ENCODE measurements at places on chromosomes 3 and 15.

- no peak for DNase-seq
These were observed 94.8 kb downstream of the CPN2 start for GRCh38 chr3:194256040-194256945.

DNA sequence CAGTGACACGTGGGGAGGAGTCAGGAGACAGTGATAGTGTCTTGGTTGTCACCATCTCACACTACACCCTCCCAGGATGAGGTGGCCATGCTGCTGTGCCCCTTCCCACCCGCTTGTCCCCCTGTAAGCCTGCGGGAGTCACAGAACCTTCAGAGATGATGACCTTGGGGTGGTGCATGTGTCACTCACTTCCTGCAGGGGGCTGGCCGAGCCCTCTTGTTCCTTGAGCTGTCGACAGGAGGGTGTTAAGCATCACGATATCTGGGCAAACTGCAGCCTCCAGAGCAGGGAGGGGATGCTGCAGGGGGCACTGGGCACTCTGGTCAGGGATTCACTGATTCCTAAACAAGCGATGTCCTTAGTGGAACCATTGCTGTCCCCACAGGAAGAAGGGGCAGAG lies 27.7 kb downstream of the FAH start:
- DNase-seq: no peak

- no peak for DNase-seq
These were observed 25.7 kb downstream of the CEP152 start for GRCh38 chr15:48785195-48785594.

- no peak for DNase-seq
These were observed 7.7 kb downstream of the GALNT15 start for GRCh38 chr3:16182183-16182582.

- no peak for DNase-seq
These were observed 67.7 kb upstream of the CDV3 start for GRCh38 chr3:133505813-133506212.

DNA sequence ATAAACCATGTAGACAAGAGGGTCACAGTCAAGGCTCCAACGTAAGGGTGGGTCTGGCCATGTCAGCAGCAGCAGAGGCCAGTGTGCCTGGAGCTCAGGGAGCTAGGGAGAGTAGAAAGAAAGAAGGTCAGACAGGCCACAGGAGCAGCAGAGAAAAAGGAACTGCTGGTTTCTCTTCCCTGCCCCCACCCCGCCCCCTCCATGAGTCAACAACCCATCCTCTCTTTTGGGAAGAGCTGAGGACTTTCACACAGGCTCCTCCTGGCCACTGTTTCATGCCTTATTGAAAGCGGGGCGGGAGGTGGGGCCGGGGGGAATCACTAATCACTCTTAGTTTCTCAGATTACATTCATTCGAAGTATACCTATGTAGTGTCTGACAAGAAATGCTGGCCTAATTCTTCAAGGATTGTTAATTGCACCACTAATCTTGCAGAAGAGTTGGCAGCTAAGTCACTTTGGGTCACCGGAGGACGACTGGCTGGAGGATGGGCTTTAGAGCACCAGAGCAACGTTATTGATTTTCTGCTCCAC lies 9.1 kb upstream of the SCG3 start:
- DNase-seq: no peak

Data from stimulated activated CD8-positive, alpha-beta memory T cell treated with anti-CD3 and anti-CD28 coated beads, Interleukin-15, amount 100 ng/mL, for 48 hours (primary cell).